ENCODE measurements at places on chromosomes 7 and 10.

DNA sequence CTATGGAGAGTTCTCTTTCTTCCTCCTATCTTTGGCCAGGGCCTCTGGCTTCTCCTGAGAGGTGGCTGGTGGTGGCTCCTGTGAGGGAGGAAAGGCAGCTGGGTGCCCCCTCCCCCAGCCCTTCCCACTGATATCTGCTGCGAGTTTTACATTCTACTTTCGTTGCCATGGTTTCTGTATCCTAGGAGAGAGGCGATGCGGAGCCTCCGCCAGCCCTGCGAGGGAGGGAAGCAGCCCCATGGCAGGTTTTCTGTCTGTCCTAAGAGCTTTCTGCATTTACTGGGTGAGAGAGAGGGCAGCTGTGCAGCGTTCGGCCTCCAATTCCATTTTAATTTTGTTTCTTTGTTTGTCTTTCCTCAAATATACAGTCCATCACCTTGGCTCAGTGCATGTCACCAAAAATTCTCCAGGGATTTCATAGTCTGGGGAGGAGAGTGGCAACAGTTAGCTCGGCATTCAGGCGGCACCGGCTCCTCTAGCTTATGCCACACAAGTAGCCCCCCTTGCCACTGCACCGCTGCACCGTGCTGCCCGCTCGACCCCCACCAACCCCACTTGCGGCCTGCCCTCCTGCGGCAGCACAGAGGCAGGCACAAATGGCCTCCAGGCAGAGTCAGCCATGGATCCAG, 20.4 kb downstream of the DNAJB12 start:
- no peak for DNase-seq

GRCh38 chr7:98921608-98922372, 43.5 kb downstream of the TRRAP start:
- DNase-seq, result no peak

DNA sequence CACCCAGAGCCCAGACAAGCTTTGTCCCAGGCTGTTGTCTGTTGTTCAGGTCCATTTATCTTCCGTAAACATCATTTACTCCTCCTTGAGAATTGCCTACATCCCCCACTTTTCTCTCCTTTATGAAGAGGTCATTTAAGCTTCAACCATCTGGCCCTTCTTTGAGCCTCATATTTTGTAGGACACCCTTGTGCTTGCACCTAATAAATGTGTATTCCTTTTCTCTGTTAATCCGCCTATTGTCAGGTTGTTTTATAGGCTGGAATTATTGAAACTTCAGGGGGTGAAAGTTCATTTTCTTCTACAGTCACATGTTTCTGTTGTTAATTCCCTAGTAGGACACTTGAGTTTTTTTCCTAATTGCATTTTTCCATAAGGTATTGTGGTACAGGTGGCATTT, 19.6 kb upstream of the CTTNBP2 start:
- no peak for DNase-seq

GRCh38 chr10:10434312-10434711, 583.4 kb upstream of the CELF2 start:
- DNase-seq, result no peak

- no peak for DNase-seq
Measured at GRCh38 chr10:110634527-110635209, 9.5 kb upstream of the RBM20 start.

DNA sequence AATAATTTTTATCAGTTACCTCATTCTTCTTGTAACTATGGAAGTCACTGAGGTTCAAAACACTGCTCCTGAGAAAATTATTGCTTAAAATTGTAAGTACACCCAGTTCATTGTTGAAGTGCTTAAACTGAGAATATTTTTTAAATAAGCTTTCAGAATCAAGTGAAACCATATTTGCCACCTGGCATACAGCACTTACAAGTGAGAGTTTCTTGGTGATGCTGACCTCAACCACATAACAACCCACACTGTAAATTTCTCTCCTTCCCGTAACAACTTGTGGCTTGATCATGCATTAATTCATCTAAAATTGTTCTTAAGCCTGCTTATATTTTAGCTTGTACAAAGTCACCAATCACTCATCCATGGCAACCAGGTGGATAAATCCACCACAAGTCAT, 34.0 kb downstream of the IMMP2L start:
- DNase-seq, result peak; percentile 9

DNA sequence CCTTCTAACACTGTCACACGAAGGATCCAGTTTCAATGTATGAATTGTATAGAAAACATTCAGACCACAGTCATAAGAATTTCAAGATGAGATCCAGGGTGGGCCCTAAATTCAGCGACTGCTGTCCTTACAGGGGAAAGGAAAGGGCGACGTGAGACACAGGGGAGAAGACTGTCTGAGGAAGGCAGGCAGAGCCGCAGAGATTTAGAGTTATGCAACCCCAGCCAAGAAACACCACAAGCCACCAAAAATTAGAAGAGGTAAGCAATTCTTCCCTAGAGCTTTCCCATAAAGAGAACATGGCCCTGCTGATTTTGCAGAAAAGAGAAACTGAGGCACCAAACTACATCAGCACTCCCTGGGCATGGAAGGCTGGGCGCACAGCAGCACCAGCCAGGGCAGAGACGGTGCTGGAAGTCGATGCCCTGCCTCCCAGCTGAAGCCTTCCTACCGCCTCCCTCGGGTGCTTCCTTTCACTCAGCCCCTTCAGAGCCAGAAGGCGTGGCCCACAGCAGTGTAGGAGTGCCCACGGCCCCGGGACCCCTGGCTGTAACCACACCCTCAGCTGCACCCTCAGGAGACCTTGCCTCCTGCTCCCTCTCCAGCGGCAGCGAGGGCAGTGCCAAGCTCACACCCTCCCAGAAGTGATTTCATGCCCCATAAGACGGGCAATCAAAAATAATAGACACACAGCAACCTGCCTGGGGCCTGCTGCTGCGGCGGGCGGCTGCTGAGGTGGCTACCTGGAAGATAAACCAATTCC, 81.0 kb upstream of the LRRC4 start:
- DNase-seq, result no peak

GRCh38 chr7:100879685-100880261, 4.9 kb downstream of the SRRT start:
- DNase-seq, result no peak

DNA sequence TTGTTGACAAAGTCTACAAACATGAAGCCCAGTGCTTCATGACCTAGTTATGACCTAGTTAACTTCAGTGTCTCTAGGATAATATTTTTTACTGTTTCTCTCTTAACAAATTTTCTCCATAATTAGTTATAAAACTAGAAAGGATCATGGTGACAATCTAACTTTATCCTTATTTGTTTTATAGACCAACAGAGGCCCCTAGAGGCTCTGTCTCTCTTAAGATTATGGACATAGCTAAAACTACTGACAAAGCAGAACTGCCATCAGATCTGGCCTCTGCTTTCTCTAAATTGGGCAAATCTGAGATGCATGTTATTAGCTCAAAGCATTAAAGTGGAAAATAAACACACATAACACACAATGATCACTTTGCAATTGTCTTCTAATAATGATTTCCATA, 176.0 kb downstream of the CSTF2T start:
- DNase-seq, result no peak

- DNase-seq, result no peak
Measured at GRCh38 chr7:51077316-51077986, 239.2 kb downstream of the COBL start.

GRCh38 chr7:125592331-125592730, 662.7 kb upstream of the POT1 start:
- no peak for DNase-seq

GRCh38 chr7:148380596-148381419, 209.8 kb upstream of the C7orf33 start:
- DNase-seq, result no peak

DNA sequence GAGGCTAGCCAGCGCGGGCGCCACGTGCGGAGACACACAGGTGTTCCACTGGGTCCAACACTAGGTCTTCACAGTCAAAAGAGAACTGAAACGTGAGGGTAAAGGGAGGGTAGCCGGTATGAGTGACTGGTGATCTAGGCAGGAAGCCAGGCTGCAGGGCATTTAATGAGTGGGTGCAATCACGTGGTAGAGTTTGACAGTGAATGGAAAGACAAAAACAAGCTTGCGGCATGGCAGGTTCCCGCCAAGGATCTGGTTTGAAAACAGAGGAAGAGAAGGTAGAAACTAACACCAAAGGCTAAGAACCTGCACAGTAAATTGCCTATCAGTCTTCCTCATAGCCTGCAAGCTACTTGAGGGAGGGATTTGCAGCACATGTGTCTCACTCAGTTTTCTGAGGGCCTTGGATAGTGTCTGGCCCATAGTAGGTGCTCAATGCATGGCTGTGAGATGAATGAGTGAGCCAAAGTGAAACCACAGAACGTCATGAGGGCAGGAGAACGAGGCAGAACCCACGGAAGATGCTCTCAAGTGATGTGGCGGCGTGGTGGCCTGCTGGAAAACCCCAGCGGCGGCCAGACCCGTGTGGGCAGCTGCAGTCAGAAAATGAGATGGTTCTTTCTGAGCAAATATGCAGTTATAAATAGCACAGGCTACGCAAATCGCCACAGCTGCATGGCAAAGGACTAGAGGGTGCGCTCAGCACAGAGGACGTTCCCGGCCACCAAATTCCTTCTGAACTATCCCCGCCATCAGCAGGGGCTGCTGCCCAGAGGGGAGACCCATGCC, 183.6 kb upstream of the NFE2L3 start:
- DNase-seq, result peak; percentile 28

GRCh38 chr7:148696787-148697186, 1.9 kb upstream of the CUL1 start:
- DNase-seq, result no peak

GRCh38 chr10:101695404-101695890, 477 bp upstream of the FBXW4 start:
- DNase-seq, result no peak

DNA sequence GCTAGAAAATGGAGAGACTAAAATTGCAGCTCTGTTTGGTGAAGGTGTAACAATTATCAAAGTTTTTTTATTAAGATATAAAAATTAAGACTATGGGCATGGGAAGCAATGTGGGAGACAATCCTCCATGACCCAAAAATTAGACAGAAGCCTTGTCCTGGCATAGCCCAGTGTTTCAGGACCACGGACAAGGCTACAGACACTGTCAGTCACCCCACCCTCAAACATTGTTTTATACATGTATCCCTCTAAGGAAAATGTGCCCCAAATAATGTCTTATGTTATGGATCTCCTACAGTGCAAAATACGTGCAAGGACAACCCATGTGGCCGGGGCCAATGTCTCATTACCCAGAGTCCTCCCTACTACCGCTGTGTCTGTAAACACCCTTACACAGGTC, 24.0 kb downstream of the HABP2 start:
- DNase-seq, result no peak

- DNase-seq, result no peak
Measured at GRCh38 chr7:1027242-1028043, 16.9 kb upstream of the GPR146 start.

GRCh38 chr10:129075927-129076326, 391.1 kb upstream of the MGMT start:
- DNase-seq, result no peak

GRCh38 chr7:130996833-130997231, 262.8 kb upstream of the KLF14 start:
- DNase-seq, result peak; percentile 43

DNA sequence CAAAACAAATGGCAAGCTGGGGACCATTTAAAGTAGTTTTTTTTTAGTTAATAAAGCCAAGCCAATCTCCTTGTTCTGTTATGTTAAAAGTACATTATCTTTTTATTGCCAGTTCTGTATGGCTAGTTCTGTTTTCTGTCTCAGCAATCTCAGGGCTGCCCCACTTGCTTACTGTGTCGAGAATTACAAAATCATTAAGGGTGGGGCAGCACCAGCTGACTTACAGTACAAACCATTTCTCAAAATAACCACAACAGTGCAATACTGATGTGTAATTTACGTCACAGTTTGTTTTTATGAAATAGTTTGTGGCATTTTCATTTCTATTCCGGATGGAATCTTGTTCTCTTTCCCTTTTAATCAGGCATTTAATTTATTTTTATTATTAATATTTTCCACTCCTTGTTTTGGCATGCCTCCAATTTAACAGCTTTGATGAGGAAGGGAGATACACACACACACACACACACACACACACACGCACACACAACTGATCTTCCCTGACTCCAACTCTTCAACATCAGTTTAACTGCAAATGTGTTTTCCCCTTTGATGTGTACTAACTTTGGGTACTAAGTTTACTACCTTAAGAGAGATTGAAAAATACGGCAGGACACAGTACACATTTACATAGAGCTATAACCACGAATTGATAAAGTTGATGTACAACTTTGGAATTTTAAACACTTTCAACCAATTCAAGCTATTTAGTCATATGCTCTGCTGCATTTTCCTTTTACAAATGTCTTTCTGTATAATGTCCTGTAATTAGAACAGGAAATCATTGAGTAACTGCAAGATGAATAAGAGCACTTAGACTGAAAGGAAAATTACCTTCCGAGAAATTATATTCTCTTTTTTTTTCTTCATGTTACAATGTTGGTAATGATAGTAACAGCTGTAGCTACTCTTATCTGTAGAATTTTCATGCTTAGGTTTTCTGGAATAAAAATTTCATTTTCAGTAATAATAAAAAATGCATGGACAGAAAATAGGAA, 91.5 kb downstream of the ARID5B start:
- peak; percentile 89 for DNase-seq

DNA sequence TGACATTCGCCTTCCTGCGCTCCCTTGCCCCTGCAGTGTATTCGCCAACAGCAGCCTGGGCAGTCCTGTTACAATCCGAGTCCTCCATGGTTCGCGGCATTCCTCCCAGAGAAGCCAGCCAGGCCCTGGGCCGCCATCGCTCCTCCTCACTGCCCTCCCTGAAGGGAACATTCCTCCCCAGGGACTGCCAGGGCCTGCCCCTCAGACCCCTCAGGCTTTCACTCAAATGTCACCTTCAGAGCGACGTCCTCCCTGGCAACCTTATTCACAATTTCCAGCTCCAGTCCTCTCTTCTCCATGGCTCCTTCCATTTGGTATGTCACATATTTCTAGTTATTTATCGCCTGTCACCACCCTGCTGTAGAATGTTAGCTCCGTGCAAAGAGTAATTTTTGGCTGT, 17.4 kb downstream of the ADAMTS14 start:
- DNase-seq, result no peak

GRCh38 chr10:79028451-79029010, 40.2 kb upstream of the ZMIZ1 start:
- DNase-seq, result no peak
